ENCODE measurements at places on chromosomes 7 and 10. TPM values are rescaled to one million over a fixed set of nuclear protein-coding genes. Genes with fewer than 3 reads are reported as not detected.

The KNDC1 gene
- 7.5 TPM for polyA plus RNA-seq

The RAMP3 gene
- polyA plus RNA-seq: 0.98 TPM

The SMNDC1 gene
- polyA plus RNA-seq: 8.1 TPM

The TEX36 gene
- polyA plus RNA-seq: not detected

The PRXL2A gene
- polyA plus RNA-seq: 13.4 TPM

The LRRN3 gene
- polyA plus RNA-seq: 0.32 TPM

The CDC14C gene
- polyA plus RNA-seq: 0.09 TPM

The HMX2 gene
- polyA plus RNA-seq: 2.7 TPM

The NEUROG3 gene
- 0.55 TPM for polyA plus RNA-seq

The GIMAP4 gene
- polyA plus RNA-seq: not detected

The MSS51 gene
- 1.5 TPM for polyA plus RNA-seq

The OR6V1 gene
- not detected for polyA plus RNA-seq

The ABCB8 gene
- polyA plus RNA-seq: 17.7 TPM

The LLCFC1 gene
- polyA plus RNA-seq: not detected

The GALNT17 gene
- 37.7 TPM for polyA plus RNA-seq

The CHST15 gene
- polyA plus RNA-seq: 7.4 TPM

The EBLN1 gene
- not detected for polyA plus RNA-seq

The SAP25 gene
- polyA plus RNA-seq: 8.2 TPM

The TDRD1 gene
- polyA plus RNA-seq: 0.02 TPM

The C7orf57 gene
- 0.25 TPM for polyA plus RNA-seq

The OR13A1 gene
- 0.35 TPM for polyA plus RNA-seq

The MACROH2A2 gene
- polyA plus RNA-seq: 9.3 TPM

The SUPV3L1 gene
- 22.0 TPM for polyA plus RNA-seq

The HOXA4 gene
- polyA plus RNA-seq: not detected

The GFRA1 gene
- 1.1 TPM for polyA plus RNA-seq

The ERVW-1 gene
- 0.08 TPM for polyA plus RNA-seq

The SPDYE5 gene
- polyA plus RNA-seq: not detected

The TAS2R41 gene
- not detected for polyA plus RNA-seq

The LRIT1 gene
- polyA plus RNA-seq: 0.03 TPM

The SLC18A3 gene
- polyA plus RNA-seq: 0.28 TPM

The SNX13 gene
- 7.7 TPM for polyA plus RNA-seq

The AOC1 gene
- 0.17 TPM for polyA plus RNA-seq

The RARRES2 gene
- 441 TPM for polyA plus RNA-seq

The FKBP6 gene
- 0.11 TPM for polyA plus RNA-seq

The CHAT gene
- polyA plus RNA-seq: not detected

The TRIM73 gene
- 0.64 TPM for polyA plus RNA-seq

The RGR gene
- polyA plus RNA-seq: not detected

The PTN gene
- polyA plus RNA-seq: 13.3 TPM

The NEBL gene
- polyA plus RNA-seq: 4.7 TPM

The ABCA13 gene
- 0.09 TPM for polyA plus RNA-seq

The CADPS2 gene
- 8.9 TPM for polyA plus RNA-seq

The SPDYE8 gene
- not detected for polyA plus RNA-seq

The MYO1G gene
- 0.11 TPM for polyA plus RNA-seq

The EEPD1 gene
- 3.1 TPM for polyA plus RNA-seq

The HPSE2 gene
- polyA plus RNA-seq: 0.41 TPM

The RBM20 gene
- polyA plus RNA-seq: 0.22 TPM

The ABCB4 gene
- polyA plus RNA-seq: 0.54 TPM

All from H1 (cell line).